Stimulated activated CD4-positive, alpha-beta T cell treated with anti-CD3 and anti-CD28 coated beads, Interleukin-2, amount 100 ng/mL, for 24 hours (primary cell): ENCODE measurements at places on chromosomes 16 and 17.

- no peak for DNase-seq
These were observed 4.8 kb downstream of the DCAKD start for GRCh38 chr17:45046537-45047125.

GRCh38 chr16:51327001-51327400 is 175.9 kb upstream of the SALL1 start:
- DNase-seq, result no peak

GRCh38 chr16:68460067-68460466 is 11.8 kb upstream of the SMPD3 start:
- DNase-seq, result no peak

DNA sequence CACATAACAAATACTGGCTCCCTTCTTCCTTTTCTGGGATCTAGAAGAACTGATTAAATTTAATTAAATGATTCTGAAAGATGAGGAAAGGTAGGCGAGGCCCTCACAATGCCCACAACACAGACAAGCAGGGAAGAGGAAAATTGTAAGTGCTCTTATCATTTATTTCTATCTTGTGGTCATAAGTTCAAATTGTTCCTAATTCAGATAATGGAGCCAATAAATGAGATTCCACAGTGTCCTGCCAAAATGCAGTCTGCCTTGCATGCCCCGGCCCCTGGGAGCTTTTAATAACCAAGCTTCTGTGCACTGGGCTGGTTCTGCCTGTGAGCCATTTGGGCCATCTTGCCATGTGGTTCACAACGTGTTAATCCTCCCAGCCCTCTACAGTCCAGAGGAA is 97.0 kb downstream of the CMC2 start:
- no peak for DNase-seq

- DNase-seq, result no peak
These were observed 67.9 kb downstream of the CEP95 start for GRCh38 chr17:64574646-64575045.

GRCh38 chr17:63918305-63918704 is 334 bp downstream of the GH1 start:
- no peak for DNase-seq

- DNase-seq, result no peak
These were observed 6.9 kb upstream of the STH start for GRCh38 chr17:45992175-45992574.
